ENCODE measurements at places on chromosomes 5 and 9.

DNA sequence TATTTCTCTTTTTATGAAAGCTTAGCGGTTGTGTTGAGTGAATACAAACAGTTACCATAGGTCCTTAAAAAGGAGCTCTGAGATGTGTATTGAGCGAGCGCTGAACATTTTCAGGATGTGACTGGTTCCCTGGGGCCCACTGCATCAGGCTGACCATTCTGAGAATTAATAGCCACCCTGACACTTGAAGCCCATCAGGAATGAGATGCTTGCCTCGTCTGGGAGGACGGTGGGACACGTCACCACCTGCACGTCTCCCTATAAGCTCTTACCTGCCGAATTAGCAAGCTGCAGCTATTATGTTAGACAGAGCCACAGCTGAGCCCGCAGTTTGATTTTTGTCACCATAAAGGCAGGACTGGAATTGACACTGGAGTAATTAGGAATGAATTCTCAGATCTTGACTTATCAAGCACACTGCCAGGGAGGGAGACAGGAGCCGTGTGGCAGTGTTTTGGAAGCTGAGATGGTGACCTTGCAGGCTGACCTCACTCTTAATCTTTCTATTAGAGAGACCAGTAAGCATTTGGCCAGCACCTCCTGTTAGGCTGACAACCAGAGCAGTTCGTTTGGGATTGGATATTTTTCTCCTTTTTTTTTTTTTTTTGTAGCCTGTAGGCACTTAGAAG is 373.1 kb upstream of the WWC1 start:
- no peak for DNase-seq

DNA sequence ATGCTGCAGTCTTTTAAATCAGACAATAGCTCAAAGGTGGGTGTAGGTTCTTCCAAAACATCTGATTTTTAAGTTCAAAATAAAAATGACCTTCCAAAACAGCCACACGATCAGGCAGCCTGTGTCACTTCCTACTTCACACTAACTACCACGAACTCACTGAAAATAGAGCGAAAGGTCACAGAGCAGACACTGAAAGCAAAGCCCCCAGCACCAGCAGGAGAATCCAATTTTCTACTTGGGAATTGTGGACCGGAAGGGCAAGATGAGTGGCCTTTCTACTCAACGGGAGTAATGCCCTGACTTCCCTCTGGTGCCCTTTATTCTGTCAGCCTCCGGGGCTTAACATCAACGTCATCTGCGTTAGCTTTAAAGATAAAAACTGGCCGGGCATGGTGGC is 107.8 kb upstream of the FAM120A start:
- no peak for DNase-seq

GRCh38 chr5:168153876-168154270 is 137.6 kb upstream of the WWC1 start:
- DNase-seq: no peak

DNA sequence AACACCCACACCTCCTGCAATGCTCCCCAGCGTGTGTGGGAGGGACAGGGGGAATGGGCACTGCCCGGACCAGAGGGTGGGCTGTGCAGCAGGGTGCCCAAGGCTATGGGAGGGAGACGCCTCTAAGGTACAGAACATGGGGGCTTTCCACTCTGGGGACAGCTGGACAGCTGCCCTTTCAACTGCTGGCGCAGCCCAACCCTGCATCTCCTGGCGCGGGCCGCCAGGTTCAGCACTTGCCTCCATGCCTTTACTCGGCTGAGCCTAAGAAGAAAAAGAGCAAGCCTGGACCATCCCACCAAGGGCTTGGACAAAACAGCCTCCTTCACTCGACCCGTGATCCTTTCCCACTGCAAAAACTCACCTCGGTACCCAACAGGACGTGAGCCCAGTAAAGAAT is 15.0 kb downstream of the AK8 start:
- no peak for DNase-seq

- DNase-seq: no peak
These were observed 61.0 kb upstream of the TEX48 start for GRCh38 chr9:114742947-114743346.

GRCh38 chr9:109198736-109199382 is 31.8 kb upstream of the FRRS1L start:
- DNase-seq: no peak

DNA sequence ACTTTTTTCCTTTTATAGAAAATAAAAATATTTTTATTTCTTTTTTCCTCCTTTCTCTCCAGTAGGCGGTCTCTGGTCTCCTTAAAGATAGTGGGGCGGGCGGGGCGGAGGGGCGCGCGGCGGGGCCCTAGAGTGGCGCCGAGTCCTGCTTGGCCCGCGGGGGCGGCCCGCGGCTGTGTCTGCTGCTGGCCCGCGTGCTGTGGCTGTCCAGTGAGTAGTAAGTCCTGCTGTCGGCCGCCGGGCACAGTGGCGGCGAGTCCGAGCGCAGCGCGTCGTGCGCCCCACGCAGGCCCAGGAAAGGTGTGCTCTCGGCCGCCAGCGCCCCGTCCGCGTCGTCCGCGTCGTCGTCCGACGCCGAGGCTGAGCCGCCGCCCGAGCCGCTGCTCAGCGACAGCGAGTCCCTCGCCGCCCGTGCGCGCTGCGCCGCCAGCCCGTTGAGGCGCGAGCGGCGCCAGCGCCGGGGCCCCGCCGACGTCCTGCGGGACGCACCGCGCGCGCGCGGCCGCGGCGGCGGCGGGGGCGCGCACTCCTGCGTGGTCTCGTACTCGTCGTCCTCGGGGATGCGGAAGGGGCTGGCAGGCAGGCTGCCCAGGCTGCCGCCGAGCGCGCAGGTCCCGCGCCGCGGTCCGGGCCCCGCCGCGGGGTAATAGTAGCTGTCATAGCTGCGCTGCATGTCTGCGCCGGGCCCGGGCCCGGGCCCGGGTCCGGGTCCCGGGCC is 52.3 kb downstream of the PSD2 start:
- DNase-seq: peak; percentile 70

DNA sequence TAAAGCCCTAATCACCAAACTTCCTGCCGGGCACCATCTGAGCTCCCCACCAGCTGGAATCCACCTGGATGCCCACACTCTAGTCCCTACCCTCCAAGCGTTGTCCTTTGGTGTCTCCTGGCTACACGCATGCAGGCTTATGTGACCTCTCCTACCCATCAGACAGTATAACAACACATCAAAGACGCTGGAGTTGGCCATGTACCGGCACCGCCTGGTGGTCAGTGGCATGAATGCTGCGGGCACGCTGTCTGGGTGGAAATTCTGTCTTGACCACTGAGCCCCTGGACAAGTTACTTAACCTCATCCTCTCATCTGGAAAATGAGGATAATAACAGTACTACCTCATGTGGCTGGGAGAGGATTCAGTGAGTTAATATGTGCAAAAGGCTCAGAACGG is 23.4 kb upstream of the CORO2A start:
- no peak for DNase-seq

DNA sequence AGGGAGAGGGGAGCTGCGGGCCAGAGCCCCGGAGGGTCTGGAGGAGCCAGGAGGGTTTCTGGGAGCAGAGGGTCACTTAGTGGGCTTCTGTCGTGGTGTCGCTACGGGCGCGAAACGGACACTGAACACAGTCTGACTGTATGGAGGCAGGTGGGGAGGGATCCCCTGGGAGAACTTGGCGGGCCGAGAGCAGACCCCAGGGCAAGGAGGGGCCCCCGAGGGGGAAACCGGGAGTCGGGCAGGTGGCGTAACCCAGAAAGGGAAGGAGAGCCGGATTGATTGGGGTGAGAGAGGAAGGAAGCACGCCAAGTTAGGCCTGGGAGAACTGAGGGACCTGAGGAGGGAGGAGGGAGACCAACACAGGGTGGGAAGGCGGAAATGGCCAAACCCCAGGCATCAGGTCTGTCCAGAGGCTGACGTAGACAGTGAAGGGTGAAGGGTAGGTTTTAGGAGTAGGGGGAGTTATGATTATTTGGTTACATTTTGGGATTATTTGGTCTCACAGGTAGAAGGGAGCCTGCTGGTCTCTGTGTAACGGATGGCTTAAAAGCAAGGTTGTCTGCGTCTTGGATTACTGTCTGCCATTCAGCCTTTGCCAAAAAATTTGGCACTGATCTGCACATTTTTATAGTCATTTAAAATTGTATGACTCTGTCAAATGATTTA is 3.3 kb upstream of the MSMP start:
- no peak for DNase-seq

DNA sequence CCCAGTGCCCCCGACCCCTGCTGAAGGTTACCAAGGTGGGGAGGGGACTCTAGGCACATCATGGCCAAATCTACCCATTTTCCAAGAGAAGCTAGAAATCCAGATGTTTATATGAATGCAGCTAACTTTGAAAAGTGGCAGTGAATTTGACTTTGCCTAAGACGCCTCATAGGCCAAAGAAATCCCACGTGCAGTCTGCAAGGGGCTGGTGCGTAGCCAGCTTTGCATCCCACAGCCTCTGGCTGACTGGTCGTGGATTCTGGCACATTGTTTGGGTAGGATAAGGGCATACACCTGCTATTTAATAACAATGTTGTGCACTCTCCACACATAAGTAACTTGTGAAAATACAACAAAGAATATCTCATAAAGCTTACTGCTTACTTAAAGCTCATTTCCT is 3.5 kb upstream of the GADD45G start:
- no peak for DNase-seq

- no peak for DNase-seq
These were observed 24.2 kb downstream of the NEK6 start for GRCh38 chr9:124281931-124282371.
